Stimulated activated CD4-positive, alpha-beta T cell treated with anti-CD3 and anti-CD28 coated beads, TNF-alpha, amount 100 ng/mL, for 4 hours (primary cell): ENCODE measurements at places on chromosomes 12 and 14.

GRCh38 chr12:54287261-54288157 is 7.0 kb downstream of the HNRNPA1 start:
- DNase-seq, result no peak

DNA sequence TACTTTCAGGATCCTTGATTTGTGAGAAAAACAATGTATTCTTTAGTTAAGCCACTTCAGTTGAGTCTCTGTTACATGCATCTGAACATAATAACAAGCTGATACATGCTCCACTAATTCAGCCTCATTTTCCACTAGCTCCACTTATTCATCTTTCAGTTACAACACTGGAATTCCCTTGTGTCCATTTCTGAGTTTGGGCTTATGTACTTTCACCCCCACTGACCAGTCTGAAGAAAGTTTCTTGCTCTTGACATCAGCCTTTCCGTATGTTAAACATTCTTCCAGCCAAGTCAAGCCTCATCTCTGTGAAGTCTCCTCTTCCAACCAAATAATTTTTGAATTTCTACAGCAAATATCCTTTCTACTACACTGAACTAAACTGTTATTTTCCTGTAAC is 592.5 kb upstream of the NOVA1 start:
- DNase-seq, result no peak

DNA sequence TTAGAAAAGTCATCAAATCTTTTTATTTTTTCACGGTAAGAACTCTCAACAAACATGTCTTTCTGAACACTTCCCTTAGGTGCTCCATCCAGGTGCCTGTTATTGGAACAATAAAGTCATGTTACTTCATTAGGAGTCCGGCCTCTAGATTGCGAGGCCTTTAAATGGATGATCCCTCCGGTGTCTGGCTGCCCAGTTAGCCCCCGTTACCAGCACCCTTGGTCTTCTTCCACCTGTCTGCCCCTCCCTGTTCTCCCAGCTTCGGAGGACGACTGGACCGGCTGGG is 593 bp upstream of the PA2G4 start:
- DNase-seq, result no peak

- no peak for DNase-seq
Observed at GRCh38 chr12:70227911-70228310, 15.3 kb upstream of the CNOT2 start.

- no peak for DNase-seq
Observed at GRCh38 chr12:110340706-110341105, 59.7 kb downstream of the ATP2A2 start.

DNA sequence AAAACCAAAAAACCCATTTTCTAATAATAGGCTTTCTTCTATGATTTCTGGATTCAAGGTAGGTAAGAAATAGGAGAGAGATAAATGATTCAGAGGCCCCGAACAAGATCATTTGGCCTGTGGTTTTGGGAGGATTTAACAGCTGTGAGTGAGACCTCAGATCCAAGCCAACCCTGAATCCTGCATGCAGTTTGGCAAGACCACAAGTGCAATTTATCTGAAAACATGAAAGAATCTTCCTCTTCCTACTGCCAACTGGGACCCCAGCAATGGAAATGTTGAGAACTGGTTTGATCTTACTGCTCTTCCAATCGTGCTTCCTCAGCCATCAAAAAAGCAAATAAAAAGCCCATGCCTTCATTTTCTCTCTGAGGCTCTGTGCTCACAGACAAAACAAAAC is 519.7 kb upstream of the TBX3 start:
- no peak for DNase-seq
